ENCODE measurements at places on chromosomes 2 and 18.

- no peak for DNase-seq
Observed at GRCh38 chr2:88807237-88807962, 115.9 kb downstream of the RPIA start.

DNA sequence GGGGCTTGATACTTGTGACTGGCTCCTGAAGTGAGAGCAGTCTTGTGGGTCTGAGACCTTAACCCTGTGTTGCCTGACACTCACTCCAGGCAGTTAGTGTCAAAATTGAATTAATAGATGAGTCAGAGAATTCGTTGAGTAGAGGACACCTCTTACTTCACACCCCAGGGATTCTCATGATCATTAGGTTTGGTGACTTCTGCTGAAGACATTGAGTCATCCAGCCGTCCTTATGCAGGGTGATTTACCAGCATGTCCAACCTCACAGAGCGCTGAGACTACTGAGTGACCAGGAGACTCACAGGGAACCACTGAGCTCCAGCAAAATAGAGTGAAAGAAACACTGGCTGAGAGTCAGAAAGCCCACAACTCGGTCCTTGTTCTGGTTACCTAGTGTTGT, 36.0 kb upstream of the EVA1A start:
- no peak for DNase-seq

DNA sequence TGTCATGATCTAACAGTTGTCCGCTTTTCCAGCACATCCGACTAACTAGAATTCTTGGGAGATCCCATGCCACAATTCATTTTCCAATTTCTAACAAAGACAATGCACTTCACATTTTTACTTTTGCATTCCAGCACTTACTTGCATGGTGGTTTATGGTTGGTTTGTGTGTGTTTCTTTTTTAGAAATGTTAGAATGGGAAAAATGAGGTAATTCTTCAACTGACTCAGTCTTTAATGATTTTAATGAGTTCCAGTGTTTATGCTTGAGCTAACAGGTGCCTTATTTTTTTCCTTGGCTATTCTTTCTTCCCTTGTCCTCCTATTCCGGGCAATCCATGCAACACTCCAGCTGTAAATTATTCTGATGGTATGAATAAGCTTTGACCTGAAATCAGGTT, 46.4 kb downstream of the SLC8A1 start:
- no peak for DNase-seq

DNA sequence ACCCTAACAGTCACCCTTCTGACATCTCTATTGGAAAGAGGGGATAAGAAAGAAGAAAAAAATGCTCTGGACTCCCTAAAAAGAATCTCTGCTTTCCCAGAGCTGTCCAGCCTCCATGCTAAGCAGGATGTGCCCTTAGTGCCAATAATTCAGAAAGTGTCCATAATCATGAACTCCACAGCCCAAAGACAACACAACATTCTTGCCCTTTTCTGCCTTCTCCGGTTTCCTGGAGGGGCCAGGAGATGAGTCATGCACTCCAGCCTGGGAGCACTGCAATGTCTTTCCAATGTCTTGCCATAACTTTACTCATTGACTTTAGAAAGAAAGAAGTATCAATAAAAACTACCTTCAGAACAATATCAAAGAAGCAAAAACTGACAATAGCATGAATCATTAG, 44.0 kb downstream of the KLF7 start:
- DNase-seq = no peak

GRCh38 chr18:40849886-40850285, 1105.1 kb upstream of the PIK3C3 start:
- DNase-seq = no peak

DNA sequence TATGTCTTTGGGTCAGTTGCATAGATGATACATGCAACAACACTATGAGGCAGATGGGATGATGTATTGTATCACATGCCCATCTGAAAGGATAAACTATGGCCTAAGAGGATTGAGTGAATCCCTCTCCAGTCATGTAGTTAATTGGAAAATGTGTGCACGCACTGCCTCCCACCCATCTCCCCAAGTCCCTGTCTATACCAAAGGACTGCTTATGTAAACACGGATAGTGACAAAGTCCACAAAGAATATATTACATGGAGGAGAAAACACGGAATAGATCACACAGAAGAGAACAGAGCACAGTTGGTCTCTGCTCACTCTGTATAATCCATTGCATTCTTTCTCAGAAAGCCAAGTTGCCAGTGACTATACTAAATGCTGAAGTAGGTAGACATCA, 82.4 kb downstream of the NCKAP5 start:
- no peak for DNase-seq

DNA sequence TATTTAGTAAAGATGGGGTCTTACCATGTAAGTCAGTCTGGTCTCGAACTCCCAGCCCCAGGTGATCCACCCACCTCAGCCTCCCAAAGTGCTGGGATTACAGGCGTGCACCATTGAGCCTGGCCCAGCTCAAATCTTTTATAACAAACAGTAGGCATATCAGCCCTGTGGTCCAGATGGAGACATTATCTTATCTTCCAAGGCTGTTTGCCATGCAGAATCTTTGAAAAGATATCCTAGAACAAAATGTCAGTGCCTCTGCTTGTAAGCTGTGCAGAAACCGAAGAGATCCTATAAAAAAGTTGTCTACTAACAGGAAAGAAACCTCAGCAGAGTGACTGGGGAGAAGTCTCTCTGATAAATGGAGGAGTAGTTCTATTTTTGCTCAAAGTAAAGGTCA, 142.1 kb downstream of the PTH2R start:
- no peak for DNase-seq

- no peak for DNase-seq
Observed at GRCh38 chr2:119109866-119110265, 48.7 kb downstream of the C1QL2 start.

DNA sequence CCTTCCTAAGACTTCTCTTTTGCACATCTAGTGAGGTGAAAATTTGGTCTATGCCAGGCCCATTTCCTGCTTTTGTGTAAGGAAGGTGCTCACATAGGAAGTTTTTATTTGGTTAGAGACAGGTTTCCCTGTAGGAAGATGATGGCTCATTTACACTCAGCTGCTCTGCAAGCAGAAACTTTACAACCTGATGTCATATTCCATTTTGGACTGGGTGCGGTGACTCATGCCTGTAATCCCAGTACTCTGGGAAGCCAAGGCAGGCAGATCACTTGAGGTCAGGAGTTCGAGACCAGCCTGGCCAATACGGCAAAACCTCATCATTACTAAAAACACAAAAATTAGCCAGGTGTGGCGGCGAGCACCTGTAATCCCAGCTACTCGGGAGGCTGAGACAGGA, 35.8 kb downstream of the CASP10 start:
- no peak for DNase-seq

DNA sequence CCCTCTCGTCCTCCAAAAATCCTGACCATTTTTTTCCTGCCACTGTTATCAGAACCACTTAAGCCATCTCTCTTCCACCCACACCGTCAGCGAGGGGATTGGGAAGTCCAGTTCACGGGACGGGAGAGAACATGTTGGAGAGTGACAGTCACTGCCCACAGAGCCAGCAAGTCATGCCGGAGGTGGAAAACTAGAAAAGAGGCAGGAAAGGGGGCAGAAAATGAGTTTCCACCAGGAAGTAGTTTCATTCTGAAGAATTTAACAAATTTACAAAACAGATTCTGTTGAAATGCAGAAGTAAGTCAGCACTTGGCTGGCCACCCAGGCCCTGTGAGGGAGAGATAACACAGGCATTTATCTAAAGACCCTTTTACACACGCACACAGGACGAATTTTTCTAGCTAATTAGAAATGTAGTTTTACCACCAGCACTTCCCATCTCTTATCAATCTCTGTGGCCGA, 431.3 kb downstream of the TSN start:
- DNase-seq = no peak

DNA sequence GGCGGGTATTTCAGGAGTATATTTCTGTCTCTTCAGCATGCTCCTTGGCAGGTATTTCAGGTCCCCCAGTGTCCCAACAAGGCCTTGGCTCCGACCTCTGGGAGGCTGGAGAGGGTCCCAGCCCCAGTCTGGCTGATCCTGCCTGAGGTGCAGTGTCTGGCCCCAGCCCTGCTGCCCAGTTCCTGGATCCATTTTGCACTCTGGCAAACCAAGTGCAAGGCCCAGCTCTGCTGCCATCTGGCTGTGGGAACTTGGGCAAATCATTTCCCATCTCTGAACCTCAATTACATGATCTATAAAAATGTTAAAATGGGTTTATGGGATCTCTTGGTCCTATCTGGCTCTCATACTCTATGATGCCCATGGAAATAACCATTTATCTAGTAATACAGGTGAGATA, 63.6 kb downstream of the ZBTB7C start:
- DNase-seq = no peak

DNA sequence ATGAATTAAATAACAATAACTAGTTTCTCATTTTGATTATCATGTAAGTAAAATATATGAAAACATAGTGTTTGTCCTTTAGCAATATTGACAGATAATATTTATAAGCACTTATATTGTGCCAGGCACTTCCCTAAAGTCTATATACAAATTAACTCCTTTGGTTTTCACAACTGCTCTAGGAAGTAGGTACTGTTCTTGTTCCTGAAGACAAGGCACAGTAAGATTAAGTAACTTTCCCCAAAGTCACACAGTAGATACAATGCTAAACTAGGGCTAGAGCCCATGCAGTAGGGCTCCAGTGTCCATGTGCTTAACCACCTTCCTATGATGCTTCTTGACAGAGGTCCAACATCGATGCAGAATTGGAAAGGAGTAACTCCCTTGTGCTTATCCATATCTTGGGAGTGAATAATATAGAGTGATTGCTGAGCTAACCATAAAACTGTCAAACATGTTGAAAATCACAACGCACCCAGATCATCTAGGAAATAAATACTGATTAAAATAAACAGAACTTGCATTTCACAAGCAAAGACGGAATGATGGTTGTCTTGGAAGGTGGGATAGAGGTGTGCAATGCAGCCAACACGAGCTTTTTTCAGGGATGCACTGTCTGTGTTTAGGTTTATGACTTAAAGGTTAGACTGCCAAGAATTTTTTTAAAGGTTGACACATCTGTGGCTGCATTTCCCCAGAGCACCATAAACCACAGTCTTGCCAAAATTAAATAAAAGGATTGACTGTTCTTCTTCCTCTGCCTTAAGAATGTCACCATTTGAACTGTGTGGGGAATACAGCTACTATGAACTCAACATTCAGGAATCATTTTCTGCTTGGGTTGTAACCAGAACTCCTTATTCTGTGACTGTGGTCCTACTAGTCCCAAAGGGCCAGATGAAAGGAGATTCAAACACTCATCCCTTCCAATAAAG, 80.8 kb downstream of the ANKRD44 start:
- DNase-seq = no peak

GRCh38 chr2:109460553-109461324, 153.0 kb downstream of the SEPTIN10 start:
- no peak for DNase-seq

- DNase-seq = no peak
Observed at GRCh38 chr18:2534906-2535305, 36.4 kb downstream of the METTL4 start.

DNA sequence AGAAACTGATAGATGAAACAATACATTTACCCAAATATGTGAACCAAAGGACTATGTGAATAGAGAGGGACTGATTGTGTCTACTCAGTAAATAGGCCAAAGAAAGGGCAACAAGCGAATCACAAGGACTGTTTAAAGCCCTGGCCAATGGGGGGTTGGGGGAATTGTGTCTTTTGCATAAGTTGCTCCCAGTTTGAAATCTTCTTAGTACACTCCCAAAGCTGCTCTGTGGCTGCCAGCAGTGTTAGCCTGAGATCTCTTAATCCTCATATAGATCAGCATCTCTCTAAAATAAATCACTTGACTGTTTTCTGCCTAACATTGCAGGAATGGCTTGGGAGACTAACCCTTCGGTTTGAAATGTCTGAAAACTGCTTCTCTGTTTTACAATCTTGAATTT, 236.4 kb downstream of the PLCL1 start:
- DNase-seq = no peak

DNA sequence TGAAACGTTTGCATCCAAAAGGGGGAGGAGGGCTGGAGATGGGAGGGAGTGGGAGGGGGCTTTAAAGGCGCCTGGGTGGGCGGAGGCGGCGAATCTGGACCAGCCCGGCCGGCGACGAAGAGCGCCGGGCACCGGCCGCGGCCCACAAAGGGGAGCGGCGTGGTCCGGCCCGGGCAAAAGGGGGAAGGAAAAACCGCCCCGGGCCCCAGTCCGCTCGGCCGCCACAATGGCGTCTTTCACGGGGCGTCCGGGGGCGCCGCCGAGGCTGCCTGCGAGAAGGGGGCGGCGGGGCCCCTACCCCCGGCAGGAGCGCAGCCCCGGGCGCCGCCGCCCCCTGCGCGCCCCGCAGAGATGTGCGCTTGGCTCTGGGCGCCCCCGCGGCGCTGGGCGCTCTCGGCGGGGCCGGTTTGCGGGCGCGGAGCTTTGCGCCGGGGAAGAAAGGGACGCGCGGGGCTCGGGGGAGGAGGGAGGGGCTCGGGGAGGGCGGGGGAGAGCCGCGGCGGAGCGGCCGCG, 108.1 kb upstream of the KCTD1 start:
- no peak for DNase-seq

DNA sequence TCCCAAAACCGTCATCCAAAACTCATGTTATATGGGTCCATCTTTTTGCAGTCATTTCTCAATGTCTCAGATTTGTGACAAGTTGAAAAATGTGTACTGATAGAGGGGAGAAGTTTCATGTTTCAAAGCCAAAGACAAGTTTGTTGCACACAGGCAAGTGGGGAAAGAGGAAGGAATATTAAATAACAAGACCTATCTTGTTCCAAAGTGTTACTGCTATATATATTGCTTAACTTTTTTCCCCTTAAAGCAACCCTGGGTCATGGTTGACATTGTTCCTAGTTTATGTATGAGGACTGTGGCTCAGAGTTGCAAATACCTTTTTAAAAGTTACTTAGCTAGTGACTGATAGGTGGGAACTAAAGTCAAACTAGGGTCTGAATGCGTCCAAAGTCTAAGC, 1.7 kb downstream of the ITGA4 start:
- no peak for DNase-seq

GRCh38 chr18:76252880-76253279, 242.2 kb downstream of the ZNF516 start:
- DNase-seq = no peak

DNA sequence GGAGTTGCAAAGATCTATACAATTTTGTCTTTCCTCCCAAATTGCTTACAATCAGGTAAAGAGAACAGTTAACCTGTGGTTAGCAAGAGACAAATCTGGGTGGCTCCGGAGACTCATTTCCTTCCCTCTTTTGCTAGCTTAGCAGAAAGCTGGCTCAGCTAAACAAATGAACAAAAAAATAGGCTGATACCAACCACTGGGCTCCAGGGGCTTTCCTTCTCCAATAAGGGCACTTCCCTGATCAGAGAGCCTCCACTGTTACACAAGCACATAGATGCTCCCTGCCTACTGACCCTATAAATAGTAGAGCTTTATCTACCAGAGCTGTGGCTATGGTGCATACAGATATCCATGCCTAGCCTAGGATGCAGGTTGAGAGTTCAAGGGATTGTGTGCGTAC, 90.1 kb upstream of the ARL5A start:
- DNase-seq = no peak

Measured in renal cortex interstitium (tissue), 15 donors.